Sigmoid colon (tissue), 7 donors: ENCODE measurements at places on chromosomes 2 and 18. TPM values are rescaled to one million over a fixed set of nuclear protein-coding genes. Genes with fewer than 3 reads are reported as not detected.

GRCh38 chr2:88614497-88615157, 12.6 kb downstream of the EIF2AK3 start:
- H3K36me3 ChIP-seq = no peaks in the 10 kb centered on the region
- no peaks in the 10 kb centered on the region for H3K4me1 ChIP-seq
- no peak overlapping the region for H3K4me3 ChIP-seq
- no peak overlapping the region for H3K27ac ChIP-seq
- no peaks in the 10 kb centered on the region for H3K27me3 ChIP-seq
- DNase-seq = no peak

GRCh38 chr2:241813644-241814392, 4.8 kb downstream of the NEU4 start:
- H3K27ac ChIP-seq = no peak overlapping the region
- H3K4me1 ChIP-seq = no peaks in the 10 kb centered on the region
- DNase-seq = peak; percentile 67
- H3K4me3 ChIP-seq = no peak overlapping the region

GRCh38 chr2:38016219-38016618, 59.7 kb downstream of the CYP1B1 start:
- H3K36me3 ChIP-seq = no peaks in the 10 kb centered on the region
- no peaks in the 10 kb centered on the region for H3K27me3 ChIP-seq
- no peak overlapping the region for H3K4me3 ChIP-seq
- H3K4me1 ChIP-seq = peaks cover 16% of the 10 kb centered on the region
- no peak overlapping the region for H3K27ac ChIP-seq
- DNase-seq = no peak

DNA sequence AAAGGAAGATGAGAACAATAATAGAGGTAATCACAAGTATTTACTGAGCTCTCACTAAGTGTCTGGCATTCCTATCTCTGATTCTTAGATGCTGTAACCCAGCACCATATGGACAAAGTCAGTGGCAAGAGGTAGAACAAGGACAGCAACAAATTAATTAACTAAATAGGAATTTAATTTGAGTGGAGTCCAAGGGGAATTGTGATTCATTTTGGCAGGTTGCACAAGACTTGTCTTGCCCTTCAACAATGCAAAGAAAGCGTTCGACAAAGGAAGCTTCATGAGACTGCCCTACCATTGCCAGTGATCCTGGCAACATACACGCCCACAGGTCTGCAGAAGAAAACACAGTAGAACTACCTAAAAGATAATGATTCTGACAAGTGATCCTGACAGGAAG, 221.6 kb downstream of the RBM43 start:
- no peaks in the 10 kb centered on the region for H3K36me3 ChIP-seq
- no peak for DNase-seq
- no peak overlapping the region for H3K27ac ChIP-seq
- H3K27me3 ChIP-seq = no peaks in the 10 kb centered on the region
- no peak overlapping the region for H3K4me3 ChIP-seq

DNA sequence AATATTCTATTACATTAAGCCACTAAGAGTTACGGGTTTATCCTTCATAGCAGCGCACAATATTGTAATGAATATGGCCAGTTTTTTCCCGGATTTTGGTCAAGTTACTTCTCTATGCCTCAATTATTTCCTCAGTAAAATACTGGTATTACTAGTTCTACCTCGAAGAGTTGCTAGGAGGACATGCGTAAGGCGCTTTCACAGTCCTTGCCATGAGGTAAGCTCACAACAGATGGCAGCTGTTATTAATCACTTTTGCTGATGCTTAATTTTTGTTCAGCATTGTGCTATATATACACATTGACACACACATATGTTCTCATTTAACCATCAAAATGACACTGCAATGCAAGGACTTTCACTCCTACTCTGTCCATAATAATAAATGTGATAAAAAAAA, 101.5 kb downstream of the SCG2 start:
- no peak for DNase-seq
- no peak overlapping the region for H3K4me3 ChIP-seq
- no peaks in the 10 kb centered on the region for H3K36me3 ChIP-seq
- no peak overlapping the region for H3K27ac ChIP-seq

DNA sequence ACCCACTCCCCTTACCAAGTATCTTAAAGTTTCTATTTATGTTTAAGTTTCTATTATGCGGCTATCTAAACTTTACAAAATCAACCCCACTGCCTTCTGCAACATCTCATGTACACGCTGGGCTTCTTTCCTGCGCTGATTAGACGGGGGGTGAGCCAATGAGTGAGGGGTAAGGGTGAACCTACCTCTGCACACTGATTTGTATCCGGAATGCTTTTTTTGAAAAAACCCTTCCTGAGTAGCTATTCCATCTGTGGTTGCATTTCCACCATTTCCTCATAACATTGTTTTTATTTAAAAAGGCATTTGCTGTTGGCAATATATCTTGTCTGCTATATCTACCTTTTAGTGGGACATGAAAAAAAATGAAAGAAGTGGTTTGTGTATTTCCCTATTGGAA, 6.3 kb downstream of the ALPG start:
- H3K4me1 ChIP-seq = no peaks in the 10 kb centered on the region
- no peak overlapping the region for H3K4me3 ChIP-seq
- no peak for DNase-seq

DNA sequence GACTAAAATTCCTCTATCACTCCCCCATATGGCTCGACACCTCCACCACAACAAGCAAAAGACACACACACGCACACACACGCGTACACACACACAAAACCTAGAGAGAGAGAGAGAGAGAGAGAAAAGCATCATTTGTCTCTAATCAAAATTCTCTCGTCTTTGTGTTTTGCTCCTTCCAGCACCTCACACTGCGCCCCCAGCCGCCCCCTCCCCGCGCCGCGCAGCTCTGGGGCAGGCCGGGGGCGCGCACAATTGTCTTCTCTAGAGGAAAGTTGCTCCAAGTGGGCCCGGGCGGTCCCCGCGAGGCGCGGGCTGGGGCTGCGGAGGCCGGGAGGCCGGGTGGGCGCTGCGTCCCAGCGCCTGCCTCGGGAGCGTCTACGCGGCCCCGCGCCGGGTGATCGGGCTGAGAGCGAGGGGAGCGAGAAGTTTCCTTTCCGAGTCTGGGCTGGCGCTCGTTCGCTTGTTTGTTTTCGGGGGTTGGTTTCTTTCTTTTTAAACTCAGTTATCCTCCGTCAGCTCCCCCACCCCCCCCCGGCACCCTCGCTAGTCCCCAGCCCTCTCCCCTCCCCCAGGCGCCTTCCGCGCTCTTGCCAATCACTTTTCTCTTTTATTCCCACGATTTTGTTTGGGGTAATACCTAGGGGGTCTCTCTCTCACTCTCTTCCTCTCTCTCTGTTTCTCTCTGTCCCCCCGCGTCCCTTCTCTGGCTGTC, 4.1 kb downstream of the ZEB2 start:
- peak overlapping the region; percentile 81 for H3K27ac ChIP-seq
- no peaks in the 10 kb centered on the region for H3K36me3 ChIP-seq
- peaks cover 26% of the 10 kb centered on the region for H3K4me1 ChIP-seq
- no peak for DNase-seq
- peaks cover 32% of the 10 kb centered on the region for H3K27me3 ChIP-seq

GRCh38 chr2:66145490-66145889, 289.4 kb upstream of the MEIS1 start:
- no peaks in the 10 kb centered on the region for H3K27me3 ChIP-seq
- H3K27ac ChIP-seq = no peak overlapping the region
- no peaks in the 10 kb centered on the region for H3K36me3 ChIP-seq
- no peak for DNase-seq
- no peaks in the 10 kb centered on the region for H3K4me1 ChIP-seq
- H3K4me3 ChIP-seq = no peak overlapping the region

DNA sequence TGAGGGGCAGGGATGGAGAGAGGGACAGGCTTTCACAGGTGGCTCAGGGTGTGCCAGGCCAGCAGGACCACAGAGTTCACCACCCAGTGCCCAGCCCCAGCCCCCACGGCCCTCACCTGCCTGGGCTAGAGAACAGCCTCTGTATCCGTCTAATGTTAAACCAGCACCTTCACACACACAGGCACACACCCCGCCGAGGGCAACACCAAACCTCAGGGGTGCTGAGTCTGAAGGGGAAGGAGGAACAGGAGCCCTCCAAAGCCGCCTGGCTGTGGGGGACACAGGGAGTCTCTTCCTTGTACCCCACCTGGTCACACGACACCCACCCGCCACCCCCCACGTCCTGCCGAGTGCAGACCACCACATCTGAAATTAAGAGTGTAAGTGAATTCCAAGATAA, 205.8 kb upstream of the SALL3 start:
- peak; percentile 46 for DNase-seq
- H3K27ac ChIP-seq = no peak overlapping the region
- H3K36me3 ChIP-seq = no peaks in the 10 kb centered on the region
- no peaks in the 10 kb centered on the region for H3K27me3 ChIP-seq
- no peak overlapping the region for H3K4me3 ChIP-seq
- no peaks in the 10 kb centered on the region for H3K4me1 ChIP-seq

DNA sequence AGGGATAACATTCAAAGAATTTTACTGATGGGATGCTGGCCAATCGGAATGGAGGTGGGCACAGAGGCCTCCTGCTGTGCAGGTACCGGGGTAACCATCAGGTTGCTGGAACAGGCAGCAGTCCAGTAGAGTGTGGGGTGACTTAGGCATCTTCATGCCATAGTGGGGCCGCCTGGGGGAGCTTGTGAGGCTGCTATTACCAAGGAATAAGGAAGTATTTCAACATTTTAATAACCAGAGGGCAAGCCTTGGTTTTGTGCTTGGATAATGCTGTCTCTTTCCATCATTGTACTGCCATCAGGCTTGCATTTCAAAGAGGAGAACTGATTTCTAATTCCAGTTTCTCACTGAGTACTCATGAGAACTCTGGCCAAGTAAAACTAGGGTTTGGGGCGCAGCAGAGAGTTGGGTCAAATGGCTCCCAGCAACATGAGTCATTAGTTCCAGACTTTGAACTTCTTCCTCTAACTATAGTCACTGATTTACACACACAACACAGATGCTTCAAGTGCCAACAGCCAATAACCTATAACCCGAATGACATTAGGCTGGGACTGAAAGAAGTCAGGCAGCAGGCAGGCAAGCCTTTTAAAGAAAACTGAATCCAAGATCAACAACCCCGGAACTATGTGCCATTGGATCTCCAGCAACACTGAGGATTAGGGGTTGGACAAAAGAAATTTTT, 56.1 kb upstream of the FHL2 start:
- no peaks in the 10 kb centered on the region for H3K4me1 ChIP-seq
- no peak for DNase-seq
- no peak overlapping the region for H3K27ac ChIP-seq
- no peaks in the 10 kb centered on the region for H3K36me3 ChIP-seq
- no peak overlapping the region for H3K4me3 ChIP-seq
- H3K27me3 ChIP-seq = no peaks in the 10 kb centered on the region

DNA sequence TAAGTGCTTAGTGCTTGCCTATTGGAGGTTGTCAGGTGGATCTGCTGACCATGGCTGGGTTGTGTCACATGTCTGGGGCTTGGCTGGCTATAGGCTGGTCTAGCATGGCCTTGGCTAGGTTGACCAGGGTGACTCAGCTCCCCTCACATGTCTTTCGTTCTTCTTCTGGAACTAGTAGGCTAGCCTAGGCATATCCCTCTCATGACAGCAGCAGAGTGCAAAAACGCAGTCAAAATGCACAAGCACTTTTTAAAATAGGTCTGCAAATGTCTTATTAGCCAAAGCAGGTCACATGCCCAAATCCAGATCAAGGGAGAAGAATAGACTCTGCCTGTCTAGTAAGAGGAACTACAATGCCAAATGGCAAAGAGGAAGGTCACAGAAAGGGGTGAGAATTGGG, 179.7 kb upstream of the ACVR2A start:
- H3K4me1 ChIP-seq = no peaks in the 10 kb centered on the region
- no peaks in the 10 kb centered on the region for H3K27me3 ChIP-seq
- DNase-seq = no peak
- H3K36me3 ChIP-seq = no peaks in the 10 kb centered on the region

UPP2 gene
- total RNA-seq = not detected

SRBD1 gene
- 16.0 TPM for total RNA-seq

B3GNT7 gene
- 3.2 TPM for total RNA-seq

RBMS1 gene
- 78.4 TPM for total RNA-seq
